Stimulated activated CD8-positive, alpha-beta memory T cell treated with anti-CD3 and anti-CD28 coated beads, Interleukin-15, amount 100 ng/mL, for 4 hours (primary cell): ENCODE measurements at places on chromosomes 5 and 9.

DNA sequence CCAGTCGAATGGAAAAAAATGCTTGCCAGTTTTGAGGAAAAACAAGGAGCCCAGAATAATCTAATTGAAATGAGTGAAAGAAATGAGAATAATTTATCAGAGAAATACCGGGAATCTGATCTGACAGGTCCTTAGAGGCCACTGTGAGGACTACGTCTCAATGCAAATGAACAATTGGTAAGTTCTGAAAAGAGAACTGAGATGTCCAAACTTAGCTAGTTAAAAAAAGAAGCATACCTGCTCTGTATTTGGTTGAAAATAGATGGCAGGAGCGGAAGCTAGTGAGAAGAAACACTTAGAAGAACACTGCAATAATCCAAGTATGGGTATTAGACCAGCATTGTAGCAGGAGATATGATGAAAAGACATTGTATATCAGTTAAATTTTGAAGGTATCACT lies 161.2 kb downstream of the CDH9 start:
- DNase-seq: no peak

GRCh38 chr9:136709454-136710109 lies 2.8 kb upstream of the DIPK1B start:
- no peak for DNase-seq

GRCh38 chr5:176744584-176744965 lies 65.8 kb upstream of the UNC5A start:
- DNase-seq: no peak

DNA sequence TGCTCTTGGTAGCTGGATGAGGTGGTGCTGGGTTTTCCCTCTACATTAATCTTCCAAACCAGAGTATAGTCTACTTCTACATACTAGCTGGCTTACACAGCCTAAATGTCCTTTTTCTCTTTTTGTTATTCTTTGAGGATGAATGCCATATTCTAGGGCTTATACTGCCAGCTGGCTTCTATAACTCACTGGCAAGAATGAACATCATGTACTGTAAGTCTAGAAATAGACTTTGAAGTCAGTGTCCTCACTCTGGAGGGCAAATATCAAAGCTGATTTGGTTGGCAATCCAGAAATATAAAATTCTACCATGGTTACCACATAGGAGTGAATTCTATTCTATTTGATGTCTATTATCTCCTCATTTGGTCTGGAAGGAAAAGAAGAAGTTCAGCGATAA lies 251.7 kb upstream of the TYRP1 start:
- DNase-seq: no peak

DNA sequence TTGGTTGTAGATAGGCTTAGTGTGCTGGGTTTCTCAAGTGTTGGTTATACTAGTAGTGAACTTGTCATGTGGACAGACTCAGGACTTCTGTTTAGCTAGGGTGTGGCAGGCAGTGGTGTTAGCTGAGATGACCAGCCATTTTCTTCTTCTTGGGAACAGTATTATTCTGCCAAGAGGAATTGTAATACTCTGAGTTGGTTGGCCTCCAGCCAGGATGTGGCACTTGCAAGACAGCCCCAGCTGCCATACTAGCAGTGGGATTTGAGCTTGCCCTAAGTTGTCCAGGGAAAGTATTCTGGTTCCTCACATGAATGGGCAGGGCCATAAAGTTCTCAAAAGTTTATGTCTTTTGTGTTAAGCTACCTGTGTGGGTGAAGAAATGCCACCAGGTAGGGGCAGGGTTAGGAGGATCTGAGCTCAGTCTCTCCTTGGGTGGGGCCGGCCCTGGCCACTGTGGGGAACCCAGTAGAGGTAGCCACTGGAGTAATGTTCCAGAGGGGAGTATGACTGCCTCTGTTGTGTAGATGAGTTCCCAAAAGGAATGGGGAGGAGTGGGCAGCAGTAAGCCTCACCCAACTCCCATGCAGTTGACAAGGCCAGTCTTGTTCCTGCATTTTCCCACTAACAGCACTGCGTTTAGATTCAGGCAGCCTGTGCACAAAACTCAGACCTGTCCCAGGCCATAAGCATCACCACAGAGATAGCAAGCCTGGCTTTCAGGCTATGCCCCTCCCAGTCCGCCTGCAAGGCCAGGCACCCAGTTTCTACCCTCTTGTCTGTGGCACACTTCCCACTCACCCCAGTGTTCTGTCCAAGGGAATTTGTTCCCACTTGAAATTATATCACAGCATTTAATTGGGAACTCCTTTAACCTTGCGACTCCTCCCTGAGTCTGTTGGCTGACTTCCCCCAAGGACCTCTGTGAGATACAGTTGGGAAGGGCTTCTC lies 250.7 kb downstream of the ANXA1 start:
- no peak for DNase-seq

- no peak for DNase-seq
Measured at GRCh38 chr5:103245761-103246160, 12.8 kb upstream of the MACIR start.

- DNase-seq: no peak
Measured at GRCh38 chr5:88657906-88658775, 224.8 kb downstream of the MEF2C start.

- DNase-seq: no peak
Measured at GRCh38 chr5:151295138-151295537, 8.4 kb downstream of the SLC36A3 start.

DNA sequence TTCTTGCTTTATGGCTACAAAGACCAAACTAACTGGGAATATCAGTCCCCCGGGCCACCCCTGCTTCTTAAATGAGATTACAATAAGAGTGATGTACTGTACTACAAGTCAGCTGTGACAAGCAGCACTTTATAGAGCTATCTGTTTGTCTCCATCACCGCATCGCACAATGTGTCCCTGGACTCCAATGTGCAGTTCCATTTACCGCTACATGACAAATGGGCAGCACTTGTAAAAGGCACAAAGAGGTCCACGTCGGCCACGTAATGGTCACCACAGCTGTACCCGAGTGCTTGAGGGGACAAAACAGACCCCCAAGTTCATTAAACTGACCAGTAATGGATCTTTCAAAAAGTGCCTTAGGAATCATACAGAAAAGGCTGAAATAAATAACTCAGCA lies 54.1 kb downstream of the PSMB7 start:
- no peak for DNase-seq

- DNase-seq: no peak
Measured at GRCh38 chr9:124771867-124772679, 962 bp upstream of the NR6A1 start.

- no peak for DNase-seq
Measured at GRCh38 chr5:126454535-126454934, 31.3 kb downstream of the GRAMD2B start.

DNA sequence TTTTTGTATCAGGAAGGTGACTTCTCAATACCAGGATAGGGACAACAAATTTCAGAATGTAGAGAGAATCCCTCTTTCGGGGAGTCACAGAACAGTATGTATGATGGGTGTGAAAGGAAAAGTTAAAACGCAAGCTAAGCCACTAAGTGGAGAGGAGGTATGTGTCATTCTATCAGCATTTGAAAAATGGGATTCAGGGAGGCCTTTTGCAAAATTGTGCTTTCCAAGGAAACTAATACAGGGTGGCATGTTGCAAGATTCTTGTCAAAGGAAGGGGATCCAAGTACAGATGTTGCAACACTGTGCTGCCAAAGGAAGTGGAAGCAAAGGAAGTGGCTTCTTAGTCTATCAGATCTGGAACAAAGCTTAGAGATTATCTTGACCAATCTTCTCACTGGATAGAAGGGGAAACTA lies 12.6 kb upstream of the TNIP1 start:
- DNase-seq: no peak

- DNase-seq: no peak
Measured at GRCh38 chr5:65530904-65531303, 32.1 kb downstream of the CENPK start.

DNA sequence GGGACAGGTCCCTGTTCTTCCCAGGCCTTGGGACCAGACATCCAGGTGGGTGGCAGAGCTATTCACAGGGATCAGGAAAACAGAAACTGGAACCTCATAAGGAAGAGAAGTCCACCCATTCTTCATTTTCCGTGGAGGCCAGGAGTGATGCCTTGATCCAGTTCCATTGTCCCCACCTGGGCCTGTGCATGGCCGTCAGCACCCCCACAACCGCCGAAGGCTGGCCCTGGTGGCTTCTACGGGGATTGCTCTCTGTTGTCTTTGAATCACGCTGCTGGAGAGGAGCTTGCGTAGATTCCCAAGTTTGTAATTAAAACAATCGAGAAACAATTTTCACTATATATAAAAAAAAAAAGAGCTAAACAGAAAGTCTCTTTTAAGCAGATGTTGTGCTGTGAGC lies 134.4 kb downstream of the MVB12B start:
- DNase-seq: no peak

DNA sequence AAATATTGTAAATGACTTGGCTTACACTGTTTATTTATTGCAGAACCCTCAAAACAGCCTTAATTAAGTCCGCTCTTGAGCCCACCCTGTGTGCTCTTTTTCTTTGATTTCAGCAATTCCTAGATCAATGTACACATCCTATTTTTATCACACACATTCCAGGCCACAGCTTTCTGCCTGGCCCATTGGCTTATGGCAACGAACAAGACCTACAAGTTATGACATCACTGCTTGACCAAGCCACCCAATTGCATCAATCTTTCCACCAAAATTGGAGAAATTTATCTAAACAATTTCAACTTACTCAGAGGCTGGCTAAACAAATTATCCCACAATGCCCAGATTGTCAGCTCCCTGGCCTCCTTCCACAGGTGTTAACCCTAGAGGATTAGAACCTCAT lies 158.4 kb downstream of the CPLANE1 start:
- no peak for DNase-seq

DNA sequence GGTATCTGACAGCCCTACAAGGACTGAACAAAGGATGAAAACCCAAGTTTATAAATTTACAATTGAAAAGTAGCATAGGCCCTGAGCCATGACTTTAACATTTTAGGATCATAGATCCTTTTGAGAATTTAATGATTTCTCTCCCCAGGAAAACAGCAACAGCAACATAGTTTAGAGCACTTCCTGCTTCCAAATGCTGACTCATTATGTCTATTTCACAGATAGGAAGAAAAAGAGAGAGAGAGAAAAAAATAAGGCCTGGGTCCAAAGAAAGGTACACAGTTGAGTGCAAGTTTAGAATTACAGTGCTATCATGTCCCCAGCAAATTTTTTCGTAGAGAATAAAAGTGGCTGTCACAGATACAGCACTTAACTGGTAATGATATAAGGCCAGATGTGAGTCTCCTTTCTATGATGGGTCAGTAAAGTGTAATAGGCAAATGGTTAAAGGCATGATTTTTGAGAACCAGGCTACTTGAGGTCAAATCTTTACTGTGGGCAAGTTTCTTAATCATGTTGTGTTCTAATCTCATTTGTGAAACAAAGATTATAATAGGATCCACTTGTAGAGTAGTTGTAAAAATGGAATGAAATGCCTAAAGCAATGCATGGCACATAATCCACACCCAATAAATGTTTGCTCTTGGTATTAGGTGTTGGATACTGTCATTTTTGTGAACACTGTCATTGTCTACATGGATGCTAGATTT lies 12.3 kb upstream of the PPP2R2B start:
- no peak for DNase-seq

DNA sequence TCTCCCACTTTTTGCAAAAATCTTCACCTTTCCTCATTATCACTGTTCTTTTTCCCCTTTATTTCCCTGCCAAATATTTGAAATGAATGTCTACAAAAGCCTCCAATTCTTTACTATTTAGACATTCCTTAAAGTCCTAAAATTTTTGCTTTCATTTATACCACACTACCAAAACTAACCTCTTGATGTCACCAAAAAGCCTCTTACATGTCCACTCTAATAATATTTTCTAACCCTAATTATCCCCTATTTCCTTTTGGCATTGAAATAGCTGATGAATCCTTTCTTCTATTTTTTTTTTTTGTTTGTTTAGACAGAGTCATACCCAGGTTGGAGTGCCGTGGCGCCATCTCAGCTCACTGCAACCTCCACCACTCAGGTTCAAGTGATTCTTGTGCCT lies 32.3 kb upstream of the NRG2 start:
- DNase-seq: no peak

DNA sequence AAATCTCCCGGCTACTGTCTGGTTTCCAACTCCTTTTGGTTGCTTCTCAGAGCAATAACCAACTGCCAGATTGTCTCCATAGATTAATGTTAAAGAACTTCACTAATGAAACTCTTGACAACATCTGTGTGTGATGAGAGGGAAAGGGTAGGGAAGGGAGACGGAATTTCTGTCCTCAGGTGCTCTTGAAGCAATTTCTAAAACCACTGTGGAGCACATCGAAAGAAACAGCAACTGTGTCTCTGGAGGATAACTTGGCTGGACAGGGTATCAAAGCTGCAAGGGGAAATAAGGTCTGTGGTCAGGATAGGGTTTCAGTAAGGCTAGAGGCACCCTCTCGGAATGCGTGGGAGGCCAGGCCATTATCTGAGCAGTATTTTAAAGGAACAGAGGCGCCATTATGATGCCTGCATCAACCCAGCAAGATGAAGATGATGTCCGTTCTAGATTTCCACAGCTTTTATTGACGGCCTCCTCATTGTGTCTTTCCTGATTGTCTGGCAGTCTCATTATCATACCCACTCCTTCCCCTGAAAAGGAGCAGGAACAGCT lies 76.6 kb downstream of the RORB start:
- no peak for DNase-seq

DNA sequence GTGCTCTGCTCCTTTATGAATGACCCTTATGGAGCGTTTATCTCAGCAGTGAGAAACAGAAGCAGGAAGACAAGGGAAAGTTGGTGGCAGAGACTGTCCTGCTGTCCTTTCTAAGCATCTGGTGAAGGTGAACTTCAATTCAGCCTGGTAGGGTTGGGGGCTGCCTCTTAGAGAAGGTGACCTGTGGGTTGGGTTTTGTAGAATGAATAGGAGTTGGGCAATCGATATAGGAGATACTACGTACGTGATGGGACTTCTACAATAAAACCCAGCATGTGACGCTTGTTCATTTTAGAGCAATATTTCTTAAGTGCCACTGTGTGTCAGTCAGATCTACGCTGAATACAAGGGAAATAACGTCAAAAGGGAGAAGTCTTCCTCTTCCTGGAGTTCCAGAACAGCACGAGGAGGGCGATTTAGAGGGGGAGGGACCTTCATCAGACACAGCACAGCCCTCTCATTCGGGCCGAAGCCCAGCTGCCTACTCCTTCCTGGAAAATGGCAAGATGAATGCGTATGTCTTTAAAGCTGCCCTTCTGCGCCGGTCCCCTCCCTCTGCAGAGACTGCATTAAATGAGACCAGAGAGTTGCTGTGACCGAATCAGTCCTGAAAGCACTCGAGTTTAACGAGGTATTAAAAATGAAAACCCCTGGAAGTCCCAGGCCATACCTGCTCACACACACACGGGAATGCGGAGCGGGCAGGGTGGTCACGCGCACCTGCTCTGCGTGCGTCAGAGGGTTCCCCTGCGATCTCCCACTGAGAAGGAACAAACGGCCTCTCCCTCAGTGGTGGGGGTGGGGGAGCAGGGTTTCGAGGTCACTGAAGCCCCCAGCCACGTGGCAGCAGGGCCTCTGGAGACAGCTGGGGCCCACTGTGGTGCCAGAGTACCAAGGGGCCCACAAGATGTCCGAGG lies 85.3 kb upstream of the SARDH start:
- no peak for DNase-seq

DNA sequence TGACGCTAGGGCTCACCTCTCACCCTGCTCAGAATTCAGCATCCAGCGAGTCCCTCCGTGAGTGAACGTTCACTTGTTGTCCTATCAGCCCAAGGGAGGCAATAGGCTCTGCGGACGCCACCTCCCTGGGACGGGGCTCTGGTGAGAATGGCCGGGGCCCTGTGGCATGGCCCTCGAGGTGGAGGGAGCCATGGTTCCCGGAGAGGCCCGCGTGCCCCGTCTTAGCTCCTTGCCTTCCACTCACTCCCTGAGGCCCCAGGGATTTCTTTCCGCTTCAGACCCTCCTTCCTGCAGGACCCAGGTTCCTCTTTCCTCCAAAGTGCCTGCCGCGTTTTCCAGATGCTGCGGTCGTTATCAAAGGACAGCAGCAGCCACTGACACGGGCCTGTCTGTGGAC lies 21.5 kb downstream of the EXOC3 start:
- DNase-seq: no peak
